ENCODE measurements at places on chromosomes 5 and 9. TPM values are rescaled to one million over a fixed set of nuclear protein-coding genes. Genes with fewer than 3 reads are reported as not detected.

GRCh38 chr5:116520771-116521170 lies 53.9 kb downstream of the SEMA6A start:
- H3K4me3 ChIP-seq = no peak overlapping the region
- H3K27ac ChIP-seq = no peak overlapping the region
- no peak for DNase-seq
- H3K27me3 ChIP-seq = no peaks in the 10 kb centered on the region

- no peaks in the 10 kb centered on the region for H3K27me3 ChIP-seq
- H3K36me3 ChIP-seq = no peaks in the 10 kb centered on the region
- H3K4me1 ChIP-seq = peaks cover 45% of the 10 kb centered on the region
- DNase-seq = peak; percentile 86
- peak overlapping the region; percentile 99 for H3K27ac ChIP-seq
- peak overlapping the region; percentile 99 for H3K4me3 ChIP-seq
These were observed 543 bp downstream of the MTMR12 start for GRCh38 chr5:32312197-32312594.

DNA sequence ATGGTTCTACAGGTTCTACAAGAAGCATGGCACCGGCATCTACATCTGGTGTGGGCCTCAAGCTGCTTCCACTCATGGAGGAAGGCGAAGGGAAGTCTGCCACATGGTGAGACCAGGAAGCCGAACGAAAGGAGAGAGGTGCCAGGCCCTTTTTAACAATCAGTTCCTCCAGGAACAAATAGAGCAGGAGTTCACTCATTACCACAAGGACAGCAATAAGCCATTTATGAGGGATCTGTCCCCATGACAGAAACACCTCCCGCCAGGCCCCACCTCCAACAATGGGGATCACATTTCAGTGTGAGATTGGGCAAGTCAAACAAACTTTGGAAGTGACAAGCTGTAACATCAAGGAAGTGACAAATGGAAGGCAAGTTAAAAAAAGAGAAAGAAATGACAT lies 95.5 kb upstream of the PTPN3 start:
- H3K27ac ChIP-seq = no peak overlapping the region
- no peaks in the 10 kb centered on the region for H3K4me1 ChIP-seq

GRCh38 chr5:176396330-176396729 lies 7.8 kb downstream of the HIGD2A start:
- peaks cover 64% of the 10 kb centered on the region for H3K36me3 ChIP-seq
- H3K27me3 ChIP-seq = no peaks in the 10 kb centered on the region
- H3K4me3 ChIP-seq = no peak overlapping the region
- H3K4me1 ChIP-seq = peaks cover 22% of the 10 kb centered on the region
- no peak for DNase-seq

PDZD2 gene
- 107 TPM for total RNA-seq

CTXN3 gene
- total RNA-seq = not detected

INSYN2B gene
- 0.56 TPM for total RNA-seq

DNA sequence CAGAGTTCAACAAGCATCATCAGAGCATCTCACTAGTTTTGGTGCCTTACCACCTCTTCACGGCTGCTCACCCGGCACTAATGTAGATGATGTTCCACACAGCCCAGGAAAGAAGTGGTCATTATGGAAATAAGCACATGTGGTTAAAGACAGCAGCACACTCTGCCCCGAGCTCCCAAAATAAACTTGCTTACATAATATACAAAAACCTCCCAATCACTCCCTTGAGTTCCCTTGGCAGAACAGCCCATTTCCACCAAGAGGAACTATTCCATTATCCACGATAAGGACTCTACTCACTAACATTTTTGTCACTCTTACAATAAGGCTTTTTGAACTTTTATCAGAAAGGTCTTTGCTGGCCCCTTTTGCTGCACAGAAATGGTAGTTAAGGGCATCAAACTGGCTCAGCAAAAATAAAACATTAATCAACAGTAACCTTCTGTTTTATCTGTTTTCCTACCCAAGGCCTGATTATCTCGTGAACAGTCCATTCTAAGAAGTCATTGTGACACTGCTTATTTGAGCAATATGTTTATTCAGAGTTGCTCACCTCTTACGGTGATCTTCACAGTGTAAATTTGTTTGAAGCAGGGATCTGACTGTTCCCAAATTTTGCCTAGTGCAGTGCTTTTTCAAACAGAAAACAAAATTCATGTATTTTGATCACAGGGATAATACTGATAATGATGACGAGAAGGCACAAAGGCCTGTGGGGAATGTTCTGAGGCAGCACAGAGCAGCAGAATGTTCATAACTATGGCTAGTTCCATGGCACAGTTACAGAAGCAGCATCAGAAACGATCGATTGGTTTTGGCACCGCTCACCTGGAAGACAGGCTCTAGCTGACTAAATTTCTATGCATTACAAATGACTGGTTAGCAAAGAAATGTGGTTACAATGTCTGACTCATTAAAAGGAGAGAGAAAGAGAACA lies 399.8 kb upstream of the PIK3R1 start:
- no peak for DNase-seq
- no peaks in the 10 kb centered on the region for H3K36me3 ChIP-seq
- H3K27ac ChIP-seq = peak overlapping the region; percentile 23

GRCh38 chr5:127446626-127447025 lies 70.8 kb upstream of the PRRC1 start:
- no peaks in the 10 kb centered on the region for H3K27me3 ChIP-seq
- no peaks in the 10 kb centered on the region for H3K4me1 ChIP-seq
- no peak overlapping the region for H3K27ac ChIP-seq
- no peak for DNase-seq
- H3K36me3 ChIP-seq = no peaks in the 10 kb centered on the region

- H3K27ac ChIP-seq = no peak overlapping the region
- H3K4me3 ChIP-seq = no peak overlapping the region
- H3K36me3 ChIP-seq = no peaks in the 10 kb centered on the region
These were observed 219.6 kb downstream of the DENND1A start for GRCh38 chr9:123710299-123710698.

GRCh38 chr5:115600766-115601165 lies 1.5 kb downstream of the TICAM2 start:
- DNase-seq = no peak
- H3K27ac ChIP-seq = no peak overlapping the region
- H3K4me1 ChIP-seq = peaks cover 28% of the 10 kb centered on the region
- H3K4me3 ChIP-seq = peak overlapping the region; percentile 62

- no peaks in the 10 kb centered on the region for H3K4me1 ChIP-seq
- no peak overlapping the region for H3K27ac ChIP-seq
- H3K27me3 ChIP-seq = no peaks in the 10 kb centered on the region
- peak; percentile 42 for DNase-seq
These were observed 34.1 kb upstream of the ADAMTS2 start for GRCh38 chr5:179379321-179379890.

- H3K36me3 ChIP-seq = no peaks in the 10 kb centered on the region
- H3K27ac ChIP-seq = no peak overlapping the region
- DNase-seq = no peak
- H3K4me3 ChIP-seq = no peak overlapping the region
These were observed 271.6 kb downstream of the AUH start for GRCh38 chr9:91090130-91090410.

All from suprapubic skin (tissue), 4 donors.